ENCODE measurements at places on chromosomes 11 and 22.

DNA sequence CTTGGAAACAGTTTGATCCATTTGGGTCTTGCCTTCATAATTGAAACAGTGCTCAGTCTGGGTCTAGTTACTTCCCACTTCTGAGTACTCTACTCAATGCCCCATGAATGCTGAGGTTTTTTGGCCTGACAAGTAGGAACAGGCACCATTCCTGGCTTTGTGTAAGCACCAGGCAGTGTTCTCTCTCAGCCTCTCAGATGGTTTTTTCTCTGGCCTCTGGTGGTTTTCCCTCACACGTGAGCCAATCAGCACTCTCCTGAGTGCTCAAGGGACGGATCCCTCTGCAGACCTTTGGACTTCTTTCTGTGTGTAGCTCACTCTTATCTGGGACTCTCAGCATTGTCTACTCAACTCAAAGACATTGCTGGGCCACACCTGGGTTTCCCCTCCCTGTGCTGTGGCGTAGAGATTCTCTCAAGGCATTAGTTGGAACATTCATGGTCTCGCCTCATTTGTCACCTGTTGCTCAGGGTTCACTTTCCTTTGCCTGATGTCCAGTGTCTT lies 21.3 kb downstream of the SIK2 start:
- DNase-seq = no peak

- no peak for DNase-seq
These were observed 86.2 kb downstream of the CACNA1I start for GRCh38 chr22:39656495-39657490.

- DNase-seq = no peak
These were observed 31.7 kb upstream of the MSANTD2 start for GRCh38 chr11:124831897-124832296.

GRCh38 chr11:63884196-63884932 lies 32.6 kb downstream of the RCOR2 start:
- no peak for DNase-seq

DNA sequence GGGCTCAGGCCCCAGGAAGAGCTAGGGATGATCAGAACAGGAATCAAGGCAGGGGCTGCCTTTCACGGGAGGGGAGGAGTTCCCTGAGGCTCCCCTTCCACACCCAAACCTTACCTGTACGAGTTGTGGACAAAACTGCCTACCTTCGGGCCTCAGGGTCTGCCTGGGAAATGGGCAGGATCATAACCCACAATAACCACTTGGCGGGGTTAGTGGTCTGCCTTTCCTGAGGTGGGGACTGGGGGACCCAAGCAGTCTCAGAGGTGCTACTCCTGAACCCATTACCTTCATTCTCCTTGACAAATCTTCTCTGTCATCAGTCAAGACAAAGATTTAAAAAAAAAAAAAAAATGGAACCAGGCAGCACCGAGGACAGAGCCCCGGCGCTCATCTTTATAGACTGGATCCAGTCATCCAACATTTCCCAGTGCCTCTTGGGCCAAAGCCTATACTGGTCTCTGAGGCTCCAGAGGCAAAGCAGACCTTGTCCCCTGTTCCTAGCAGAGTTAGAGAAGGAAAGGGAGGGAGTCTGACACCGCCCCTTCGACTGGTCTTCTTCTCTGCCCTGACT lies 14.2 kb downstream of the P2RY6 start:
- DNase-seq = no peak

GRCh38 chr11:75879737-75880136 lies 64.7 kb downstream of the UVRAG start:
- DNase-seq = no peak

DNA sequence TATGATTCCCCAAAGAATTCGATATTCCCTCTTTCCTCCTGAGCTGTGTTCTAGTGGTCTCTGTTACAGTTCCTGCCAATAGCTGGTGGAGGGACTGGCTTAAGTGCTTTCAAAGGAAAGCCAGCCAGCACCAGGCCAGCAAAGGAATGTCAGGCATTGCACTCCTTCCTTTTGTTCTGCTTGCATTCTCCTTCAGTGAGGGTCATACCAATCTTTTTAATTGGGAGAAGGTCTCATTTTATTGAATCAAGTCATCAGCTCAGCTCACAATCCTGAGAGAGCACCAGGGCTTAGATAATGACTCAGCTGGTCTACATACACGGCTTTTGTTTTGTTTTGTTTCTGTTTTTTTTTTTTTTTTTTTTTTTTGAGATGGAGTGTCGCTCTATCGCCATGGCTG lies 222.9 kb downstream of the NAV2 start:
- DNase-seq = peak; percentile 60

DNA sequence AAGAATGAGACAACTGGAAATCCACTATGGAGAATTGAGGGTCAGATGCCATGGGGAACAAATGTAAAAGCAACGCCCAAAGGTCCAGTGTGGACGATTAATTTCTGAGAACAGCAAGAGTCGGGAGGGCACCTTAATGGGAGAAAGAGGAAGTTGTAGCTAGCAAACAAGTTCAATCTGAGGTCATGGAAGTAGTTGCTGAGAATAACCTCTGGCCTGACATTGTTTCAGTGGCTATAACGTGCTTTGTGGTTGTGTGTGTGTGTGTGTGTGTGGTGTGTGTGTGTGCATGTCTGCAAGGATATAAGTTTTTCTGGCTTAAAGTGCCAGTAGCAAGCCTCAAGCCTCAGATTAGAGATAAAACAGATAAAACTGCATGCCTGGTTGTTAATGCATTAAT lies 1630.1 kb upstream of the TENM4 start:
- DNase-seq = no peak

- DNase-seq = no peak
These were observed 27.0 kb upstream of the MOB2 start for GRCh38 chr11:1513326-1514296.

DNA sequence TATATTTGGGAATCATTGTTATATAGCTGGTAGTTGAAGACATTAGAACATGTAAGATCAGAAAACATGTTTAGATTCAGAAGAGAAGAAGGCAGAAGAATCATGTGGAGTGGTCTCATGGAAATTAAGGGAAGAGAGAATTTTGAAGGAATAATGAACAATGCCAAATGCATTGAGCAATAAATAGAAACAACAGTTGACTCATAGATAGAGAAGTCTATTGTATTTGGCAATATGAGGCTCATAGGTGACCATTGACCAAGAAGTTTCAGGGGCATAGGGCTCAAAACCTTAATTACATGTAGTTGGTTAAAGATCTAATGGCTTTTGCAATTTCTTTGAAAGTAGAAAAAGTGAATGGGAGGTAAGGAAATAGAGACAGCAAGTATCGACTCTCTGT lies 123.9 kb downstream of the PAX6 start:
- no peak for DNase-seq

- peak; percentile 24 for DNase-seq
These were observed 18.4 kb upstream of the CABP7 start for GRCh38 chr22:29701155-29701999.

- peak; percentile 79 for DNase-seq
These were observed 136.2 kb downstream of the ELP4 start for GRCh38 chr11:31645747-31646146.

GRCh38 chr11:33949252-33949913 lies 57.5 kb upstream of the LMO2 start:
- DNase-seq = no peak

GRCh38 chr22:19046719-19047609 lies 75.2 kb downstream of the DGCR2 start:
- no peak for DNase-seq

DNA sequence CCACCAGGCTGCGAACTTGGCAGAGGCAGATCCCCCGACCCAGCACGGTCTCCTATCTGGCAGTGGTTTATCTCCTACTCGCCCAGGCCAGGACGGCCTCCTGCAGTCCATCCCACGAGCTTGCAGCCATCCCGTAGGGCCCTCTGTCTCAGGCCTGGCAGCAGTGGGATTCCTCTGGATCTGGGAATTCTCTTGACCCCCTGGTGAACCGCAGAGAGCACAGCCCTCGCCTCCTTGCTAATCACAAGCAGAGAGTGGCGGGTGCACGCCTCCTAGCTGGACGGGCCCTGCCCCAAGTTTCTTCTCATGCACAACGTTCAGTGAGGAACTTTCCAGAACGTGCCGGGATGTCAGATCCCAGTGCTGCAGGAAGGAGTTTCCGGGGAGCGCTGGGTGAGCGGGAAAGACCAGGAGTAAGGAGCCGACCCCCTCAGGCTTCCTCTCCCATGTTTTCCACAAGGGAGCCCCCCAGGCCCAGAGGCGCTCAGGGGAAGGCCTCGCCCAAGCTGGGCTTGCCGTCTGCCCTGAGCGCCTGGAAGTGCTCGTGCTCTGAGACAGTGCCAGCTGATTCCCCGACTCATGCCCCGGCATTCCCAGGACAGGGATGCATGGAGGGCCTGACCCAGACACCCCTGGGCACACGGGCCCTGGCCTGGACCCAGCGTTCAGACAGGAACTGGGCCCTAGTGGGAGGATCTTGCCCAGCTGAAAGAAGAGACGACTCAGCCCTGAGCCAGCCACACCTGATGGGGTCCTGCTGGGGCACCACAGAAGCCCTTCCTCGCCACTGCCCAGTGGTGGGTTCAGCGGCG lies 24.6 kb downstream of the IGF2 start:
- DNase-seq = no peak

DNA sequence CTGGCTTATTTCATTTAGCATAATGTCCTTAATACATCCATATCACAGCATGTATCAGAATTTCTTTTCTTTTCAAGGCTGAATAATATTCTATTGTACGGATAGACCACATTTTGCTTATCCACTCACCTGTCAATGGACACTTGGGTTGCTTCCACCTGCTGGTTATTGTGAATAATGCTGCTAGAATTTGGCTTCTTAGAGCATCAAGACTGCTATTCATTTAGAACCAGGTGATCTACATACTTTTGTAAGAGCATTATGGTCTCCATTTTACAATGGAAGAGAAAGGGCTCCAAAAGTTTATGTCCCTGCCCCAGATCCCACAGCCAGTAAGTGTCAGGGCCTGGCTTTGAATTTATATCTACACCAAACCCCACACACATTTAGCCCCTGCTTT lies 100.7 kb upstream of the CD82 start:
- no peak for DNase-seq
